H9 (cell line): ENCODE measurements at places on chromosomes 4 and X. TPM values are rescaled to one million over a fixed set of nuclear protein-coding genes. Genes with fewer than 3 reads are reported as not detected.
A peak's percentile ranks its signal among the peaks of the same experiment; 100 is the strongest.

GRCh38 chr4:2812612-2813354 lies 19.9 kb downstream of the SH3BP2 start:
- no peak for DNase-seq

Gene MAML3
- 3.9 and 4.1 TPM in 2 replicates for total RNA-seq

DNA sequence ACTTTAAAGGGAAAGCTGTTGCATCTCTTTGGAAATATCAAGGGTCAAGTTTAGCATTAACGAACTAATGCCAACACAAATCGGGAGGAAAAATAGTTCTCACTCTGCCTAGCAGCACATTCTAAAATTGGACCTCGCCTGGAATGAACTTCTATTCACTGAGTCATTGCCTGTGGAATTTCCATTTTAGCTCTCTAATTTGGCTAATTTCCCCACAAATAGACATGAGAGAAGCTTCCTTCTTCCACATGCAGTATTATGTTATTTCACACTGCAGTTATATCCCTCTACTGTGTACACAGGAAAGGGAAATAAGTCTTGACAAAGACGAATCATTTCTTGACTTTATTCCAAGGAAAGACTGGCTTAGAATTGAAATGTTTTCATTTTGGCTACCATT lies 9.3 kb downstream of the ZXDA start:
- no peak for DNase-seq

- no peak for DNase-seq
Measured at GRCh38 chr4:157880761-157881160, 292.1 kb downstream of the GASK1B start.

- peak; percentile 72 for DNase-seq
Measured at GRCh38 chr4:185004562-185005218, 13.6 kb upstream of the HELT start.

Gene NOX1
- total RNA-seq, result not detected in 2 replicates

GRCh38 chr4:53593765-53594164 lies 2.5 kb upstream of the LNX1 start:
- no peak for DNase-seq

DNA sequence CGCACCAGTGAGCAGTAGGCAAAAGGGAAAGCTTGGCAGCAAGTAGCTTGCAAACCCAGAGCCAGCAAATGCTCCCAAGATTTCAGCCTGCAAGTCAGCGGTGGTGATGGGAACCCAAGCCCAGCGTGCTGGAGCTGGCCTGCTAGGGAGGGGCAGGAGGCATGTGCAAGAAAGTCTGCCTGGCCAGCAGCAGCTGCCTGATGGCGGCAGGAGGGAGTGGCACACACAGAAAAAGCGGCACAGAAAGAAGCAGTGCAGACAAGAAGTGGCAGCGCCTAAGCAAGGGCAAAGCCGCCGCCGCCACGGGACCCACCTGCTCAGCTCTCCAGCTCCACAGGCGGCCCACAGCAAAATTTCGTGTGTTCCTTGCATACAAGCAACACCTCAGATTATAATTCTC lies 1206.5 kb upstream of the PABPC4L start:
- peak; percentile 39 for DNase-seq

- no peak for DNase-seq
Measured at GRCh38 chrX:149979126-149979644, 40.9 kb upstream of the EOLA2 start.

GRCh38 chr4:121308828-121309227 lies 72.0 kb downstream of the QRFPR start:
- no peak for DNase-seq

- no peak for DNase-seq
Measured at GRCh38 chr4:130099105-130099504, 1003.2 kb downstream of the C4orf33 start.

DNA sequence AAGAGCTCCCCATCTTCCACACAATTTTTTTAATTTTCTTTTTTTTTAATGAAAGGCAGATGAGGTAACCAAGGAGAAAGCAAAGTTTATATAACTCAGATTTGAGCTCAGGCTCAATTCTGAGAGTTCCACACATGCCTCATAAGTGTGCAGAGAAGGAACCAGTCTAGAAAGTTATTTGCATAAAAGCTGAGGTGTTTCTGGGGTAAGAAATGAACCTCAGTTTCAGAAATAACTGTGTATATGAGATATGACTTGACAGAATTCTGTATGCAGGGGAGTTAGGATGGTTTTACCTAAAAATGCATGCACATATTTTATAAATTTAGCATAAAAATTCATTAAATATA lies 51.3 kb downstream of the DTHD1 start:
- DNase-seq, result no peak

GRCh38 chr4:185117300-185117934 lies 25.6 kb upstream of the SLC25A4 start:
- no peak for DNase-seq

Gene UGT2A3
- not detected in 2 replicates for total RNA-seq

Gene NDST3
- total RNA-seq, result 0.70 TPM in 2 replicates

DNA sequence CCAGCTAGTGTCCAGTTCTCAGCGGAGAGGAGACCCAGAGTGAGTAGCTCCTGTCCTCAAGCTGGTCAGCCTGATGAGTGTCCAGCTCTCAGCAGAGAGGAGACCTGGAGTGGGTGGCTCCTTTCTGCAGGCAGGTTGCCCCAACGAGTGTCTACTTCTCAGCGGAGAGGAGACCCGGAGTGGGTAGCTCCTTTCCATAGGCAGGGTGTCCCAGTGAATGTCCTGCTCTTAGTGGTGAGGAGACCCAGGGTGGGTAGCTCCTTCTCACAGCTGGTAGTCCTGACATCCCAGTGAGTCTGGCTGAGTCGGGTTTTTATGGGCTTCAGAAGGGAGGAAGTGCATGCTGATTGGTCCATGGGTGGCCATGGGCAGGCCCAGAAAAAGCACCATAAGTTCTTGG lies 55.7 kb upstream of the NUDT6 start:
- DNase-seq, result no peak

GRCh38 chrX:129925305-129926092 lies 19.5 kb downstream of the UTP14A start:
- peak; percentile 64 for DNase-seq

DNA sequence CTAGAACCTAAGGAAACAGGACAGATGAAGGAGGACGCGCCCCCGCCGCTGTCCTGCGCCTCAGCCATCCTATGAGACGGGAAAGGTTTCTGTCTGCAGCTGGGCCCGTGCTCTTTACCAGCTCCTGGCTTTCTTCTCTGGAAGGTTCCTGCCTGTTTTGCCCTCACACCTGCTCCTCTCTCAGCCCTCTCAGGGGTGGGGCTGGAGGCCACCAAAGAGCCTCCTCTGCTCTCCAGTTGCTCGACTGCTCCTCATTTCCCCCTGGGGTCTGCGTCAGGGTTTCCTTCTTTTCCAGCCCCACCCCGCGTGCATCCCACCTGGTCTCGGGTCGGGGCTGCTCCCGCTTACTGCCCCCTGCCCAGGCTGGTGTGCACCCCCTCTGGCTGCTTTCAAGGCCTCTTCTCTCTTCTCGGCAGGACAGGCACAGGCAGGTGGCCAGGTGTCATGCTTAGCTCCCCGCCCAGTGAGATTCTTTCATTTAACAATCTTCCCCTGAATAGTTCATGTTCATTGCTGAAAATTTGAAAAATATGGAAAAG lies 4.6 kb downstream of the HTT-AS start:
- no peak for DNase-seq

Gene EGF
- 1.1 and 1.5 TPM in 2 replicates for total RNA-seq

Gene DGAT2L6
- not detected in 2 replicates for total RNA-seq

- no peak for DNase-seq
Measured at GRCh38 chr4:162016991-162017390, 146.8 kb downstream of the FSTL5 start.

Gene PWWP3B
- 0.13 and 0.26 TPM in 2 replicates for total RNA-seq

- DNase-seq, result no peak
Measured at GRCh38 chr4:124573056-124573455, 139.5 kb downstream of the ANKRD50 start.

DNA sequence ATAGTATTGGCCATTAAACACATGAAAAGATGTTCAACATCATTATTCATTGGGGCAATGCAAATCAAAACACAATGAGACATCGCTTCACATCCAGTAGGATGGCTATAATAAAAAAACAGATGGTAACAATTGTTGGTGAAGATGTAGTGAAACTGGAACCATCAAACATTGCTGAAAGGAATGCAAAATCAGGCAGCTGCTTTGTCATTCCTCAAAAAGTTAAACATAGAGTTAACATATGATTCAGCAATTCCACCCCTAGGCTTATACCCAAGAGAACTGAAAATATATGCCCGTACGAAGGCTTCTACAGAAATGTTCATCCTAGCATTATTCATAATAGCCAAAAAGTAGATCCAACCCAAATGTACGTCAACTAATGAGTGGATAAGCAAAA lies 144.0 kb upstream of the NAP1L5 start:
- no peak for DNase-seq

Gene KLF8
- 7.3 and 7.7 TPM in 2 replicates for total RNA-seq
